ENCODE measurements at places on chromosomes 13 and 19. TPM values are rescaled to one million over a fixed set of nuclear protein-coding genes. Genes with fewer than 3 reads are reported as not detected.
A peak's percentile ranks its signal among the peaks of the same experiment; 100 is the strongest.

Gene EHD2
- total RNA-seq: 14.8 TPM

DNA sequence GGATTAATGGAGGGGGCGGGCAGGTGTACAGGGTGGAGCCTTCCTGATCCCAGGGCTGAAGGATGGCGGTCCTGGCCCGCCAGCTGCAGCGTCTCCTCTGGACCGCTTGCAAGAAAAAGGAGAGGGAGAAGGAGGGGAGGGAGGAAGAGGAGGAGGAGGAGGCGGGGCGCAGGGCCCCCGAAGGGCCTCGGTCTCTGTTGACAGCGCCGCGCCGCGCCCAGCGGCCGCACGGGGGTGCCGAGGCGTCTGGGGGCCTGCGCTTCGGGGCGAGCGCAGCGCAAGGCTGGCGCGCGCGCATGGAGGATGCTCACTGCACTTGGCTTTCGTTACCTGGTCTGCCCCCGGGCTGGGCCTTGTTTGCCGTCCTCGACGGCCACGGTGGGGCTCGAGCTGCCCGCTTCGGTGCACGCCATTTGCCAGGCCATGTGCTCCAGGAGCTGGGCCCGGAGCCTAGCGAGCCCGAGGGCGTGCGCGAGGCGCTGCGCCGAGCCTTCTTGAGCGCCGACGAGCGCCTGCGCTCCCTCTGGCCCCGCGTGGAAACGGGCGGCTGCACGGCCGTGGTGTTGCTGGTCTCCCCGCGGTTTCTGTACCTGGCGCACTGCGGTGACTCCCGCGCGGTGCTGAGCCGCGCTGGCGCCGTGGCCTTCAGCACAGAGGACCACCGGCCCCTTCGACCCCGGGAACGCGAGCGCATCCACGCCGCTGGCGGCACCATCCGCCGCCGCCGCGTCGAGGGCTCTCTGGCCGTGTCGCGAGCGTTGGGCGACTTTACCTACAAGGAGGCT lies at the start of gene PPM1N:
Gene PPM1N, plus strand, starts transcription at position 33 of the 785 bp plus-strand sequence. Its CDS starts 30 bp downstream, at position 63.
- DNase-seq: no peak

GRCh38 chr19:51439021-51439465 lies 19.2 kb downstream of the SIGLEC8 start:
- DNase-seq: no peak

Gene F10
- 1.9 TPM for total RNA-seq

GRCh38 chr13:45341799-45342500 lies 967 bp upstream of the TPT1 start:
- peak; percentile 35 for DNase-seq

DNA sequence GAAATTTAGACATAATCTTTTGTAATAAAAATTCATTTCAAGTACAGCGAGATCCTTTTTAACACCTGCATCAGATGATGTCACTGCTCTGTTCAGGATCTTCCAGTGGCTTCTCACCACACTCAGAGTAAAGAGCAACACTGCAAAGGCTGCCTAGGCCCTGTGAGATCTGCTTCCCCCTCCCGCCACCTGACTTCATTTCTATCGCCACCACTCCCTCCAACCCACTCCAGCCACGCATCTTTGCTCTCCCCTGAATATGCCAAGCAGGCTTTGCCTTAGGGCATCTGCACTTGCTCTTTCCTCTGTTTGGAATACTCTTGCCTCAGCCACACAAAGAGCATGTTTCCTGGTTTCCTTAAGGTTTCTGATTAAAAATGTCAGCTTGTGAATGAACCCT lies 58.3 kb downstream of the MBNL2 start:
- no peak for DNase-seq

DNA sequence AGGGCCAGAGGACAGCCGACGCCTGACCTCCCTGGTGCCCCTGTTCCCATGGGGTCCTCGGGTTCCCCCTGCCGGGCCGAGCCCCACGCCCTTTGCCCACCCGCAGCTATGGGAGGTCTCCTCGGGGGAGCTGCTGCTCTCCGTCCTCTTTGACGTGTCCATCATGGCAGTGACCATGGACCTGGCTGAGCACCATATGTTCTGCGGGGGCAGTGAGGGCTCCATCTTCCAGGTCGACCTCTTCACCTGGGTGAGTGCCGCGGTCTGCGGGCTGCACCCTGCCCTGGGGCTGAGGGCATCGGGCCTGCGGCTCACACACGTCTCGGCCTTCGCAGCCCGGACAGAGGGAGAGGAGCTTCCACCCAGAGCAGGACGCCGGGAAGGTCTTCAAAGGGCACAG lies 6.6 kb downstream of the WDR18 start:
- DNase-seq: no peak

Gene TPTE2
- not detected for total RNA-seq

GRCh38 chr13:26557051-26557392 lies 461 bp upstream of the WASF3 start:
- no peak for DNase-seq

- DNase-seq: peak; percentile 74
Observed at GRCh38 chr19:11041966-11042627, 47.2 kb upstream of the LDLR start.

GRCh38 chr19:12482509-12482886 lies 2.1 kb downstream of the ZNF709 start:
- DNase-seq: no peak
